ENCODE measurements at places on chromosomes 11 and 22. TPM values are rescaled to one million over a fixed set of nuclear protein-coding genes. Genes with fewer than 3 reads are reported as not detected.

GAB4 gene
- total RNA-seq = not detected

KCNK4 gene
- total RNA-seq = not detected

AQP11 gene
- total RNA-seq = 11.2 TPM

SHANK3 gene
- 0.26 TPM for total RNA-seq

CLCF1 gene
- total RNA-seq = 2.3 TPM

RAB38 gene
- total RNA-seq = 10.1 TPM

MRGPRF gene
- total RNA-seq = 84.2 TPM

MS4A7 gene
- not detected for total RNA-seq

LINC01488 gene
- not detected for total RNA-seq

C11orf52 gene
- 0.51 TPM for total RNA-seq

ADAMTS8 gene
- total RNA-seq = 15.0 TPM

SLC22A25 gene
- total RNA-seq = not detected

ASPHD2 gene
- total RNA-seq = 1.5 TPM

C11orf86 gene
- not detected for total RNA-seq

RTN4R gene
- total RNA-seq = 0.26 TPM

MYRF gene
- 0.17 TPM for total RNA-seq

PDGFD gene
- total RNA-seq = 1.3 TPM

WNT7B gene
- under 0.01 TPM for total RNA-seq

GPR83 gene
- total RNA-seq = not detected

DBX1 gene
- not detected for total RNA-seq

RPS19BP1 gene
- 44.3 TPM for total RNA-seq

APBB1 gene
- total RNA-seq = 73.7 TPM

ART5 gene
- total RNA-seq = 0.77 TPM

ZC3H12C gene
- total RNA-seq = 10.1 TPM

SHISA8 gene
- total RNA-seq = not detected

SULT4A1 gene
- under 0.01 TPM for total RNA-seq

TYR gene
- total RNA-seq = not detected

OR4C11 gene
- not detected for total RNA-seq

HBB gene
- total RNA-seq = not detected

KRTAP5-3 gene
- total RNA-seq = not detected

HORMAD2 gene
- total RNA-seq = not detected

KDM4D gene
- total RNA-seq = 0.50 TPM

FZD4 gene
- total RNA-seq = 15.7 TPM

OR52K2 gene
- not detected for total RNA-seq

OR4D5 gene
- not detected for total RNA-seq

Data from fibroblast of lung (primary cell).